Activated CD8-positive, alpha-beta memory T cell treated with anti-CD3 and anti-CD28 coated beads for 36 hours (primary cell): ENCODE measurements at places on chromosomes 2 and 18. TPM values are rescaled to one million over a fixed set of nuclear protein-coding genes. Genes with fewer than 3 reads are reported as not detected.

The CD207 gene
- total RNA-seq, result not detected

The PLEKHA3 gene
- 27.0 TPM for total RNA-seq

The RGPD3 gene
- not detected for total RNA-seq

The UGT1A9 gene
- total RNA-seq, result not detected

The CENPA gene
- 27.8 TPM for total RNA-seq
